ENCODE measurements at places on chromosomes 13 and 19.

GRCh38 chr19:1028062-1028926 is 1.9 kb downstream of the CNN2 start:
- DNase-seq: no peak

- no peak for DNase-seq
These were observed 115.8 kb upstream of the SPACA7 start for GRCh38 chr13:112260108-112261055.

DNA sequence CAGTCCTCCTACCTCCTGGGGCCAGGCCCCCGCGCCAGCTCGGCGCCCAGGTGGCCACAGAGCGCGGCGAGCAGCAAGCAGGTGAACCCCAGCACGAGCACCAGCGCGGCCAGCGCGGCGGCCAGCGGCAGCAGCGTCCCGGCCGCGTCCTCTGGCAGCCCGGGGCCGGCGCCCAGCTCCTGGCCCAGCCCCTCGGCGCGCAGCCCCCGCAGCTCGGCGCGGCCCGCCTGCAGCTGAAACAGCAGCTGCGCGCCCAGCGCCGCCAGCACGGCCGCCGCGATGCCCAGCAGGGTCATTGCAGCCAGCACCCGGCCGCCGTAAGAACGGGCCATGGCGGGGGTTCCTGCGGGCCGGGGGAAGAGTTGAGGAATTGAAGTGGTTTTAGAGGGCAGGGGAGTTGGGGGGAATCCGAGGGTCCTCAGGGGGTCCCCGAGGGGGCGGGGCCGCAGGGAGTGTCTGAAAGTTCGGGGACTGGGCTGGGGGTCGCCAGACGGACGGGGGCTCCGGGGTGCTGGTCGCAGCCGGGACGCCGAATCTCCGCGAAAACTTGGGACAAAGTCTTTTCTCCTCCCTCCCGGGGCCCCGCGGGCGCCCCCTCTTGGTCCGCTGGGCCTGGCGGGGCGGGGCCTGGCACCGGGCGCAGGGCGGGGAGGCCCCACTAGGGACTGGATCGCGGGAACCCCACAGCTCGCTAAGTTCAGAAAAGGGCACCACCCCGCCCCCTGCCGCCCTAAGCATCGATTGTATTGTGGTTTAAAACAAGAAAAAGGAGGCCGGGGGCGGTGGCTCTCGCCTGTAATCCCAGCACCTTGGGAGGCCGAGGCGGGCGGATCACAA is at the start of gene TMEM221:
TMEM221 (minus strand) TSS at position 538 of the 837 bp plus-strand sequence; CDS start at position 332, 206 bp downstream.
- no peak for DNase-seq

GRCh38 chr13:44277459-44277858 is 96.2 kb upstream of the SERP2 start:
- no peak for DNase-seq

DNA sequence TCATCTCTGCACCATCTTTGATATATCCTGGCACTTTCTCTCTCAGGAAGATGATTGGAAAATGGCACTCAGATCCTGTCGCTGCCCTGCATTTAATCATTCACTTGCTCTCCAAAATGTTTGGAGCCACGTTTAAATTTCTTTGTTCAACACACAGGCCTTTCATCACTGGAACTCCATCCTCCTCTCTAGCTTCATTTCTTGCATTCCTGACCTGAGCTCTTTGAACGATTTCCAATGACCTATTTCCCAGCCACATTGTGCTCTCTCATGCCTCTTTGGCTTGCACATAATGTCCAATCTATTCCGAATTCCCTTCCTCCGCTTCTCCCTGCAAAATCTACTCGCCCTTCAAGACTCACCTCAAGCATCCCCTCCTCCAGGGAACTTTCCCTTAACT is 287.4 kb upstream of the NBEA start:
- DNase-seq: no peak

GRCh38 chr19:54937926-54938325 is 9.4 kb downstream of the NLRP7 start:
- no peak for DNase-seq

GRCh38 chr13:99386911-99387788 is 80.0 kb upstream of the GPR183 start:
- no peak for DNase-seq

DNA sequence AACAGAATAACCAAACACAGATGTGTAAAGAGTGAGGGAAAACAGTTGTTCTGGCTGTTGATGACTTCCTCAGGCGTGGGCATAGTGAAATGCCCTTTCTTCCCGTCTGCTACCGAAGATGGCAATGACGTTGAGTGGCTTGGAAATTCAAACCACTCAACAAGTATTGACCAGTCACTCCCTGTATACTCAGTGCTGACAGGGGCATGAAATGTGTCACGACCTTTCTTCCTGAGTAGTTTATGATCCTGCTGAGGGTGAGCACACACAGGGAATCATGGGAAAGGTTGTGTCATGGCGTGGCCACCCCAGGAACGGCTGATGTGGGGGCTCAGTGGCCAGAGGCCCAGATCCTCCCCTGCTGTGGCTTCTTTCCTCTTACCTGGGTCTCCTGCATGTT is 87.8 kb upstream of the C1QTNF9B start:
- no peak for DNase-seq

DNA sequence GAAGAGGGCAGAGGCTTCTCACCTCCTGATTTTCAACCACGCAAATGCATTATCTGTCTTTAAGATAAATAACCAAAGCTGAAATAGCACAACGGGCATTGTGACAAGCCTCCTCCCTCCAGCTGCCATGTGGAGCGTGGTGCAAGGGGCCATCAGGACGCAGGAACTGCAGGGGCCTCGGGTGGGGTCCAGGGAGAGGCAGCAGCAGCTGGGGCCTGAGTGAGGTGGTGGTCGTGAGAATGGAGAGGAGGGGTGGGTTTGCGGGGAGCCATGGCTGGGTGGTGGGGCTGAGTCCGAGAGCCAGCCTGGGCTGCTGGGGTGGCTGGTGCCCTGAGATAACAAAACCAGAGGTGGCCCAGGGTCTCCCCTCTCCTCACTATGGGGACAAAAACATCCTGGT is 66.0 kb downstream of the EPS15L1 start:
- DNase-seq: no peak

DNA sequence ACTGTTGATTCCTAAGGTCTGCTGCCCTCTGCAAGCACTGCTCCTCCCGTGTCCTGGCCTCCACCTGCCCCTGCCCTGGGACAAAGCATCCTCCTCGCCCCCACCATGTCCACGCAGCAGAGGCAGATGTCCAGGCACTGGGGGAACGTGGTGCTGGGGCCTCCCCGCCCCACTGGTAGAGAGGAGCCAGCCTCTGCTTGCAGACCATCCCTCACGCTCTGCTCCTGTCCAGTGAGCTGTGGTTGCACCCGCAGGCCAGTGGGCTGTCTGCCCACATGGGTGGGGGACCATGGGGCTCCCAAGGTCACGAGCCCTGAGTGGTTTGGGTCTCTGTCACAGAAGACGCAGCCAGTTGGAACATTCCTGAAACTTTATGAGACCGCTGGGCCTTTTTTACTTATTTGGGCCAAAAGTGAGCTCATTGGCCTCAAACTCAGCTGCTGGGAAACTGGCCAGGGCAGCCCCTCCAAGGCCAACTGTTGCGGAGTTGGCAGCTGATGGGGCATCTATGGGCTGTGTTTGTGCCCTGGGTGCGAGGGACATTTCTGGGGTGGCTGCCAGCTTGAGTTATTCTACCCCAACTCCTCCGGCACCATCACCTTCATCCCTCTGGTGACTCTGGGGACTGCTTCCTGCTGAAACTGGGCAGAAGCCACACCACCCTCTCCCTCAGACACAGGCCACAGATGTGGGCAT is 64.8 kb upstream of the F7 start:
- DNase-seq: no peak

Measured in NCI-H2081 treated with DMSO at 0.1 percent for 48 hours (cell line).